H7 (cell line): ENCODE measurements at places on chromosomes 4 and X.

DNA sequence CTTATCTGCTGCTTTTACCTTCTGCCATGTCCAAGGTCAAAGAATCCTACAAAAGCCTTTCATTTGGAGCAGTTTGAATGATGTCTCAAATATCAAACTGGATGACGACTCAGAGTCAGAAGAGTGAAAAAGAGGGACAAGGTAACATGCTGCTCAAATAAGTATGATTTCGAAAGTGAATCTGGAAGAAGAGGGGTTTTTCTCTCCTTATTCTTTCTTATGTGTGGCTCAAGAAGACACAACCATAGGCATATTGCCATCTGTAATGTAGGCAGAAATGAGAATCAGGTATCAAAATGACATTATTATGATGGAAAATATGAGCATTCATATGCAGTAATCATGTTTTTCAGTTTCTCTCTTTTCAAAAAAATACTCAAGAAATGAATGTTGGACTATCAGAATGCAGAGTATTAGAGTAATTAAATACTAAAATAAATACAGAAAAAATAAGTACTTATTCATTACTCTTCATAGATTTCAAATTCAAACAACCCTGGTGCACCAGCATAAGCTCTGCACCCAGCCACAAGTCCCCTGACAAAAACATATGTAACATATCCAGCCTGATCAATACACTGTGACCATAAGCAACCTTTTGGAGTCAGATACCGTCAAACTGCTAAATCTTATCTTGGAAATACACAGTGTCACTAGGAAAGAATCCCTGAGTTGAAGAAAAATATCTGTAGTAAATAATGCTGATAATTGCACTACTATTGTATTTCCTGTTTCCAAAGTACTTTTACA lies 468.6 kb downstream of the INPP4B start:
- DNase-seq = no peak

GRCh38 chr4:176752191-176752749 lies 40.5 kb downstream of the VEGFC start:
- DNase-seq = no peak

DNA sequence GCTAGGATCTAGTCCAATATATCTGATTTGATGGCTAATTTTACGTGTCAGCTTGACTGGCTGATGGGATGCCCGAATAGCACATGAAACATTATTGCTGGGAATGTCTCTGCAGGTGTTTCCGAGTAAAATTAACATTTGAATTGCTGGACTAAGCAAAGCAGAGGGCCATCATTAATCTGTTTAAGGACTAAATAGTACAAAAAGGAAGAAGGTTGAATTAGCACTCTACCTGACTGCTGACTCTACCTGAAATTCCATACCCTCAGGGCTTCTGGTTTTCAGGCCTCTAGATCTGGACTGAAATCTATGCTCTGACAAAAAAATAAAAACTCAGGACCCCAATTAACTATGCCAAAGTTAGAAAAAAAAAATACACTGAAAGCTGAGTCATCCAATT lies 1021.9 kb downstream of the FAM133A start:
- peak; percentile 13 for DNase-seq

DNA sequence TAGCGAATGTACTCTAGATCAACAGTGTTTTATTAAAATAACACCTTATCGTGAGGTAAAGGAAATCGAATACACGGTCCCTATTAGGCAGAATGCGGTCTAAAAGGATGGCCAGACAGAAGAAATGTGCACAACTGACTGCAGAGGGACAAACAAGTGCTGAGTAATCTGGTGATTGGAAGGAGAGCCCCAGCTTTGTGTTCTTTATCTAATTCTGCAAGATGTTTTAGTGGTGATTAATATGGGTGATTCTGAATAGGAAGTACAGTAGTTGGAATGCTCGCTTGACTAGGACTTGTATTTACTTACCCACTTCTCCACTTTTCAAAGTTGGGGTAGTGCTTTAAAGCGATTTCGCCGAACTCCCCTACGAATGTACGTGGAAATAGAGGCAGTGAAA lies 1.2 kb downstream of the WDR44 start:
- no peak for DNase-seq

DNA sequence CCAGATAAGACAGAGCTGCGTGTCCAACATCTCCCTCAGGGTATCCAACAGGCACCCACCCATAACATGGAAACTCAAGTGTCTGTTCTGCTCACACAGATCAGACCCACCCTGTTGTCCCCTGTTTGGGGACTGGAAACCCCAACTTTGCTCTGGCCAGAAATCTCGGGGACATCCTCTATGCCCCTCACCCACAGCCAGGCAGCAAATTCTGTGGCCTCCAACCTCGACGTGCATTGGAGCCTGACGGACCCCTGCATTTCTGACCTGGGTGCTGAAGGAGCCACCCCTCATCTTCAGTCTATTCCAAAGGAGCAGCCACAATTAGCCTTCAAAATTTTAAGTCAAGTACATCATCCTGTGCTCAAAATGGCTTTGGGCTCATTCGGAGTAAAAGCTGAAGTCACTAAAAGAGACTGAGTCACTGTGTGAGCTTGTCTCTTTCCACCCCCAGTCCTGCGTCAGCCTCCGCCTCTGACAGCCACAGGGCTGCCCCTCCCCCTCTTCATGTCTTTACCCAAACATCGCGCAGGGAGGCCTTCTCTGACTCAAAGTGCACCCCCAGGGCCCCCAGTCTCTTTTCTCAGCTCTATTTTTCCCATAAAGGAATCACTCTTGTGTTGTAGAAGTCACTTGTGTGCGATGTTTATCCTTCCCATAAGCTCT lies 24.4 kb upstream of the PDE6B start:
- DNase-seq = peak; percentile 35

GRCh38 chrX:25941087-25941486 lies 197.1 kb upstream of the MAGEB18 start:
- DNase-seq = no peak

DNA sequence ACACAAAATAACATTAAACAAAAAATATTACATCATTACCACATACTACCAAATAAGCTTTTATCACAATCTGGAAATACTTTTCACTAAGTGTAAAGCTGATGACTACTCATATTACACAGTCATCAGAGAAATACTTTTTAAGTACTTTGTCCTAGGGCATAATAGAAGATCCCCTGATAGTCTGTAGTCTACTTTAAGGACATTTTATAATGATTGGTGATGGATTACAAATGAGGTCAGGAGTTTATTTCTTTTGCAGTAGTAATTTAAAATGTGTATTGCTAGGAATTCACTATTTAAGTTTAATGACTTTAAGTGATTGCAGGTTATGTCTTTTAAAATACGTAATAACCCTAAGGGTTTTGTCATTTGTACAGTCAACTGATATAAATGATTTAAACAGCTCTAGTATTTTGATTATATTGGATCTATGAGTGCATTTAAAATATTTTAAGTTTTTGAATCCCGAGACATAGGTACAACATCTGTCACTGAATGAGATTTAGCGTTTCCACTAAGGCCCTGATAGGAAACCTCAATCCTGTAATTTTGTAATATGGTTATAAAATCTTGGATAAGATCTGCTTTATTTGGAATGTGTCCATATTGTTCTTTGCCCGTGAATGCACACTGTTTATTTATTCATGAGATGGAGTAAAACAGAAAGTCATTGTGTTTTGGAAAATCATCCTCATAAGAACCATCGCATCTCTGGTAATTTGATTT lies 189.5 kb downstream of the ARAP2 start:
- no peak for DNase-seq

DNA sequence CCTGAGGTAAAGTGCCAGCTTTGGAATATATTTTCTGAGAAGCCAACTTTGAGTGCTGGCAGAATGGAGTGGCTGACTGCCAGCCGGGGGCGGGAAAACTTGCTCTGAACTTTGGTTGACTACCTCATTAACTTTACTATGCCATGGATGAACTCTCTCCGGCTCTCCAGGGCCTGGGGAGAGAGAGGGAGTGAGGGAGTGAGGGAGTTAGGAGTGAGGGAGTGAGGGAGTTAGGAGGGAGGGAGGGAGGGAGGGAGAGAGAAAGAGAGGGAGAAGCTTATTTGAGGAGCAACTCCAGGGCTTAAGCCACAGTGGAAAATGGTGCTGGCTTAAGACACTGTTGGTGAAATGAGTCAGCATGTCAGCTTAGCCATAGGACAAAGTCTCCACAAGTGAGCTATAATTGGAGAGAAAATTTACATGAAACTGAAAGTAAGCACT lies 280.9 kb upstream of the RPS6KA3 start:
- DNase-seq = no peak

DNA sequence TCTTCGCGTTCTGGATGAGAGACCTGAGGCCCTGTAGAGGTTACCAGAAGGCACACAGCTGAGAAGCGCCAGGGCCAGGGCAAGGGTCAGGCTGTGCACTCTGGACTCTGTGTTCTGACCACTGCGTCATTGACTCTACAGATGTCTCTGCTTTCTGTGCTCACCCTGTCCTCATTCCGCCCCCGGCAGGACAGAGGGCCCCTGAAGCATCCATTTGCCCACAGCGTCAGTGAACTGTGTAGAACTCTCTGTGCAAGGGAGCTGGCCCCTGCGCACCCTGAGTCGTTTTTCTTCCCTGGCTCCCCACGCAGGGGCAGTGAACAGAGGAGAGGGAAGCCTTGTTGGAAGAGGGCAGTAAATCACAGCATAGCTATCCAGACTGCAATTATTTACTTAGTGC lies 6.1 kb upstream of the WAS start:
- no peak for DNase-seq
